ENCODE measurements at places on chromosomes 16 and 17.

- peak overlapping the region; percentile 17 for H3K27ac ChIP-seq
- peaks cover 59% of the 10 kb centered on the region for H3K36me3 ChIP-seq
- DNase-seq: no peak
- no peaks in the 10 kb centered on the region for H3K27me3 ChIP-seq
- peaks cover 12% of the 10 kb centered on the region for H3K4me1 ChIP-seq
- no peak overlapping the region for H3K4me3 ChIP-seq
Observed at GRCh38 chr17:49717371-49717861, 9.7 kb upstream of the SLC35B1 start.

GRCh38 chr16:77043076-77043475 is 147.9 kb upstream of the MON1B start:
- no peaks in the 10 kb centered on the region for H3K27me3 ChIP-seq
- H3K27ac ChIP-seq: no peak overlapping the region
- H3K4me1 ChIP-seq: no peaks in the 10 kb centered on the region
- no peak overlapping the region for H3K4me3 ChIP-seq

GRCh38 chr17:45060797-45061605 is at the start of gene NMT1:
Gene NMT1, plus strand, starts transcription at chr17:45061317. Its CDS starts 13 bp downstream, at chr17:45061330.
- H3K27me3 ChIP-seq: no peaks in the 10 kb centered on the region
- H3K4me1 ChIP-seq: peaks cover 35% of the 10 kb centered on the region
- peak within 1 kb of the TSS; percentile 94 for H3K4me3 ChIP-seq
- H3K27ac ChIP-seq: peak within 1 kb of the TSS; percentile 100

- H3K36me3 ChIP-seq: no peaks in the 10 kb centered on the region
- H3K27me3 ChIP-seq: peaks cover 3% of the 10 kb centered on the region
- no peaks in the 10 kb centered on the region for H3K4me1 ChIP-seq
- no peak for DNase-seq
- H3K27ac ChIP-seq: no peak overlapping the region
Observed at GRCh38 chr17:61204456-61204855, 195.2 kb upstream of the TBX2 start.

DNA sequence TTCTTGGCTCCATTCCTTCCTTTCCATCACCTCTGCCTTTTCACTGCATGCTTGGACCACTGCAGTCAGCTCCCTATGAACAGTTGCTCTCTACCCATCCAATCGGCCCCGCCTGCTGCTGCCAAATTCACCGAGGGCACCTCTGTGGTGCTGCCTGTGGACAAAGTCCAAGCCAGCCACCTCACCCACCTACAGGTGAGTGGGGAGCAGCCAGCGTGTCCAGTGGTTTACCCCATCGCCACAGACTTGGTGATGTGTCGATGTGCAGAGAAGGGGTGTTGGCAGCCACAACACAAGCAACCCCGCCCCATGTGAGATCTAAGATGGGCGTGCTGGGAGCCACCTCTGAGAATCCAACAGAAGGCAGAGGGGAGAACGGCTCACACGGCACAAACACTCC is 43.7 kb upstream of the STH start:
- peaks cover 18% of the 10 kb centered on the region for H3K27me3 ChIP-seq
- no peak overlapping the region for H3K27ac ChIP-seq
- H3K36me3 ChIP-seq: no peaks in the 10 kb centered on the region
- DNase-seq: no peak
- no peak overlapping the region for H3K4me3 ChIP-seq

DNA sequence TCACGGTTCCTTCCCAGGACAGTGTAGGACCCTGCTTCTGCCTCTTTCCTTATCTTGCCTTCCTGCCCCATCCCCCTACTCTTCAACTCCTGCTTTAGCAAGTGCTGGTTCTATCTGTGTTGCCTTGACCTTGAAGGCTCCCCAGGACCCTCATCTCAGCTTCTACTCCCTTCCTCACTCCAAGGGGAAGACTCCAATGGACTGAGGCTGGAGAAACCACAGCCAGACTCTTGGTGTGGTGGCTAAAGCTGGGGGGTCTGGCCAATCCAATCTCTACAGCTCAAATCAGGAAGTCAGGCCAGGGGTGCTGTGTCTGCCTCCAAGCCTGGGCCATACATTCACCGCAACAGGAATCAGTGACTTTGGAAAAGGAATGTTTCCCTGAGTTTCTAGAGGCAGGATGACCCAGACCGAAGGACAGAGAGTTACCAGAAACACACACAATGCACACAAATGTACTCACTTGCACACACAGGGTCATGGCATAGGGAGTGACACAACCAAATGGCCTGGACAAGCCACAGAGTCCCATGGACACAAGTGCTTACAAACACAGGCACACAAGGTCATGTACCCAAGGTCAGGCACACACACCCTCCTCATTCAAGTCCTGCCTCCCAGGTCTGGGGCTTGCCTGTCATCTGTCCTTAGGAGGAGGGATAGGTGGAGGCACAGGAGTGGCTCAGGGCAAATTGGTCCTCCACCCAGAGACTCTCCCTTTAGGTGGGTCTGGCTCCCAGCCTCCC is 1.7 kb upstream of the HSD11B2 start:
- no peak for DNase-seq
- H3K27me3 ChIP-seq: peaks cover 47% of the 10 kb centered on the region
- H3K27ac ChIP-seq: no peak overlapping the region
- no peaks in the 10 kb centered on the region for H3K36me3 ChIP-seq
- peak overlapping the region; percentile 54 for H3K4me3 ChIP-seq

DNA sequence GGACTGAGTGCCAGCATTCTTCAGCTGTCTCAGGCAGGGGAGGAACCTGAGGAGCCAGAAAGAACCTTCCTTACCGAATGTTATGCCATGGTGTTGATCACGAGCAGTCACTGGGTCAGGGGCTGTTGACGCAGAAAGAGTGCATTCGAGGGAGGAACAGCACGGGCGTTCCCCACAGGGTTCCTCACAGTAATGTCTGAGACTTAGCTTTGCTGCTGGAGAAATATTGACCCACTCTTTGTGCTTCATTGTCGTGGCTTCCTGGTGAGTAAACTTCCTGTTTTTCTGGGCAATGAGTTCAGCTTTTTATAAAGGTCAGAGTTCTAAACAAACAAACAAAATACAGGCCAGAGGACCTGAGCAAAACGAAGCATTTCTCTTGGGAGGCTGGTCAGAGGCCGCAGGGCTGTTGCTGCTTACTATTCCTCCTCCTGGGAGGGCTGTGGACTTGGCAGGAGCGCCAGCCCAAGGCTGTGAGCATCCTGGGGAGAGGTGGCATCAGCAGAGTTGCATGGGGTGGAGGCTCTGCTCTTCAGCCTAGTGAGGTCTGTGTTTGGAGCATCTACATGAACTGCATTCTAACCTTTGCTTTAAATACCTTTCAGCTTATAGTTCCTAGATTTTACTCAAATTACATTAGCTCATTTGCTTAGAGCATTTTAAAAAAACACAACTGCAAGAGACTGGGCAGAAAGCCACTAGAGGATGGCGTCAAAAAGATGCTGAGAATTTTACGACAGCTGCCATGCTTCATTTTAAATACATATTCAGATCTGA is 143.1 kb upstream of the CACNG5 start:
- H3K36me3 ChIP-seq: peaks cover 79% of the 10 kb centered on the region
- peak overlapping the region; percentile 78 for H3K27ac ChIP-seq
- H3K27me3 ChIP-seq: no peaks in the 10 kb centered on the region
- DNase-seq: no peak

GRCh38 chr17:52696362-52696761 is 537.8 kb upstream of the CA10 start:
- no peaks in the 10 kb centered on the region for H3K4me1 ChIP-seq
- no peak overlapping the region for H3K4me3 ChIP-seq

DNA sequence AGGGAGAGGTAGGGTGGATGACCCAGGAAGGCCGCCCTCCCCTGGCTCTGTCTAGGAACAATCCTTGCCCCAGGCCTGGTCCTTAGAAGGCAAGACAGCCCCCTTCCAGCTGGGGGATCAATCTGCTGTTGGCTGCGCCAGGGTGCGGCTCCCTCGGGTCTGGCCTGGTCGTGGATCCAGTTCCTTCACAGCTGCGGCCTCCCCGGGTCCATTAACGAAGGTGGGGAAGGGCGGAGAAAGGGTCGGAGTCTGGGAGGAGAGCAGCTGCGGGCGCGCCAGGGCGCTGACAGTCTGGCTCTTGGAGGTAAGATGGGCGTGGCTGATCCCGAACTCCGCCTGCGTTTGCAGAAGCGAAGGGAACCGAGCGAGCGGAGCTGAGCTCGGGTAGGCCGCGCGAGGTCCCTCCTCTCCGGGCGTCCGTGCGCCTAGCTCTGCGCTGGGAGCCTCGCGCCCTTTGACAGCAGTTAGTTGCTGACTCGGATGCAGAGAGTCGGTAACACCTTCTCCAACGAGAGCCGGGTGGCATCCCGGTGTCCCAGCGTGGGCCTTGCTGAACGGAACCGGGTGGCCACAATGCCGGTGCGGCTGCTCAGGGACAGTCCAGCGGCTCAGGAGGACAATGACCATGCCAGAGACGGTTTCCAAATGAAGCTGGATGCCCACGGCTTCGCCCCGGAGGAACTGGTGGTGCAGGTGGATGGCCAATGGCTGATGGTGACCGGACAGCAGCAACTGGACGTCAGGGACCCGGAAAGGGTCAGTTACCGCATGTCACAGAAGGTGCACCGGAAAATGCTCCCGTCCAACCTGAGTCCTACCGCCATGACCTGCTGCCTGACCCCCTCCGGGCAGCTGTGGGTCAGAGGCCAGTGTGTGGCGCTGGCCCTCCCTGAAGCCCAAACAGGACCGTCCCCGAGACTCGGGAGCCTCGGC is at the start of gene HSPB9:
Gene HSPB9, plus strand, starts transcription at position 434 of the 933 bp plus-strand sequence. Its CDS starts 47 bp downstream, at position 481.
- H3K27me3 ChIP-seq: no peaks in the 10 kb centered on the region
- peaks cover 15% of the 10 kb centered on the region for H3K4me1 ChIP-seq
- DNase-seq: no peak
- H3K36me3 ChIP-seq: peaks cover 26% of the 10 kb centered on the region

DNA sequence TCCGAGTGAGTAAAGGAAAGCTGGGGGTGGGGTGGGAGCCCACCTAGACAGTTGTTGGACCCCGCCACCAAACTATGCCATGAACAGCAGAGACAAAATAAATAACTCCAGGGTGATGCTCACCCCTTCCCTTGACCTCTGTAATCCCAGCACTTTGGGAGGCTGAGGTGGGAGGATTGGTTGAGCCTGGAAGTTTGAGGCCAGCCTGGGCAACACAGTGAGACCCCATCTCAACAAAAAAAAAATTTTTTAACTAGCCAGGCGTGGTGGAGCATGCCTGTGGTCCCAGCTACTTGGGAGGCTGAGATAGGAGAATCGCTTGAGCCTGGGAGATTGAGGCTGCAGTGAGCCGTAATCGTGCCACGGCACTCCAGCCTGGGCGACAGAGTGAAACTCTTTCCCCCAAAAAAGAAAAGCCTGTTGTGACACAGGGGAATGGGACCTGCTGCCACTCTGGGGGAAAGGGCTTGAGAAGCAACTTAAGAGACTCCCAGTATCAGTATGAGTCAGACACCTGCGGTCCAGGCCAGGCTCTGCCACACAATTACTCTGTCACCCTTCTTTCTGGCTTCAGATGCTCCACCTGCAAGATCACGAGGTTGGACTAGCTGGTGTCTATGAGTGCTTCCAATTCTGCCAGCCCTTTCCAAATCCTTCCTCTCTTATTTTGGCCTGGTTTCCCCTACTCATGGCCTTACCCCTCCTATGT is 5.0 kb downstream of the SGCA start:
- peaks cover 15% of the 10 kb centered on the region for H3K4me1 ChIP-seq
- H3K4me3 ChIP-seq: no peak overlapping the region
- H3K27me3 ChIP-seq: no peaks in the 10 kb centered on the region
- H3K36me3 ChIP-seq: no peaks in the 10 kb centered on the region

DNA sequence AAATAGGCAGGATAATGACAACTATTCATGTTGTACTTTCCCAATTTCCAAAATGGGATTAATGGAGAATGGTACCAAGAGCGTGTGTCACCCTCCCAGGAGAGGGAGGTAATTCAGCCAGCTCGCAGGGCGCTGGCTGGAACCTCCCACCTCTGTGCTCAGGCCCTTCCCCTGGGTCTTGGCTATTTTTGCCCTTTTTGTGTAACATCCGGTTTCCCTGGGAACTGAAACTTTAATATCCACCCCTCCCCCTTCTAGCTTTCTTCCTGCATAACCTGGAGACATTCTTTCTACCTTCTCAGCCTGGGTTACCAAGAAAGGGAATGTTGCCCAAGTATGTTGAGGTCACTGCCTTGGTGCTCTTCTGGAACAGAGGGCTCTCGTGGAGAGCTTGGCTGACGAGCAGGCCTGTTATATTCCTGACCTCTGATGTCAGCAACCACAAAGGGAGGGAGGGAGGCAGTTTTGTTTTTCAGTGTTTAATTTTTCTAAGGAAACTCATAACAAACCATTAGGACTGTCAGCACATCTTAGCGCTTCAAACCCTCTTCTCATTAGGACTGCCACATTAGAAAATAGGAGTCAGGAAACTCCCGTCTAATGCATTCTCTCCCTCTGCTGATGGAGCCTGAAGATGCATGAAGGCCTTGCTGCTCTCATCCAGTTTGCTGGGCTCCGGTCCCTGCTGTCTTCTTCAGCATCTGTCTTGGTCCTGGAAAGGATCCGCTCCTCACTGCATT is 25.6 kb downstream of the ITGB3 start:
- peaks cover 12% of the 10 kb centered on the region for H3K27me3 ChIP-seq
- no peak overlapping the region for H3K4me3 ChIP-seq
- H3K36me3 ChIP-seq: no peaks in the 10 kb centered on the region
- H3K27ac ChIP-seq: no peak overlapping the region
- DNase-seq: no peak

GRCh38 chr17:65022751-65023700 is 33.5 kb downstream of the GNA13 start:
- no peak overlapping the region for H3K4me3 ChIP-seq
- no peak overlapping the region for H3K27ac ChIP-seq
- H3K27me3 ChIP-seq: no peaks in the 10 kb centered on the region
- DNase-seq: no peak
- H3K36me3 ChIP-seq: peaks cover 29% of the 10 kb centered on the region
- peaks cover 55% of the 10 kb centered on the region for H3K4me1 ChIP-seq

DNA sequence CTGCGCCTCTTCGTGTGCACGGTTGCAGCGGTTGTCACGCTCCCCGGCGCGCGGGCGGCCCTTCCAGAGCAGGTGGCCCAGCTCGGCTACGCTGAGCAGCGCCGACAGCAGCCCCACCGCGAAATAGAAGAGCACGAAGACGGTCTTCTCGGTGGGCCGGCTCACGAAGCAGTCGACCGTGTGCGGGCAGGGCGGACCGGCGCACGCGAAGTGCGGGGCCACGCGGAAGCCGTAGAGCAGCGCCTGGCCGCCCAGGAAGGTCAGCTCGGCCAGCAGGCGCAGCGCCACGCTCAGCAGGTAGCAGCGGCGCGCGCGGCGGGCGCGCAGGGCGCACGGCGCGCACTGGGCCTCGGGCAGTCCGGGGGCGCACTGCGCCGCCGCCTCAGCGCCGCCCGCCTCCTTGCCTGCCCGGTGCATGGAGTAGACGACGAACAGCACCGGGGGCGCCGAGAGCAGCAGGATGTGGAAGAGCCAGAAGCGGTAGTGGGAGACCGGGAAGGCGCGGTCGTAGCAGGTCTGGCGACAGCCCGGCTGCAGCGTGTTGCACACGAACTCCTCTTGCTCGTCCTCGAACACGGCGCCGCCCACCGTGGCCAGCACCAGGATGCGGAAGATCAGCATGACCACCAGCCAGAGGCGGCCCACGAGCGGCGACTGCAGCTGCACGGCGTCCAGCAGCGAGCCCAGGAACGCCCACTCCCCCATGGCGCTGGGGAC is 1.3 kb downstream of the GJD3 start:
- peak; percentile 32 for DNase-seq
- H3K36me3 ChIP-seq: peaks cover 2% of the 10 kb centered on the region
